ENCODE measurements at places on chromosomes 16 and 17. TPM values are rescaled to one million over a fixed set of nuclear protein-coding genes. Genes with fewer than 3 reads are reported as not detected.

The ODF4 gene
- total RNA-seq, result not detected

DNA sequence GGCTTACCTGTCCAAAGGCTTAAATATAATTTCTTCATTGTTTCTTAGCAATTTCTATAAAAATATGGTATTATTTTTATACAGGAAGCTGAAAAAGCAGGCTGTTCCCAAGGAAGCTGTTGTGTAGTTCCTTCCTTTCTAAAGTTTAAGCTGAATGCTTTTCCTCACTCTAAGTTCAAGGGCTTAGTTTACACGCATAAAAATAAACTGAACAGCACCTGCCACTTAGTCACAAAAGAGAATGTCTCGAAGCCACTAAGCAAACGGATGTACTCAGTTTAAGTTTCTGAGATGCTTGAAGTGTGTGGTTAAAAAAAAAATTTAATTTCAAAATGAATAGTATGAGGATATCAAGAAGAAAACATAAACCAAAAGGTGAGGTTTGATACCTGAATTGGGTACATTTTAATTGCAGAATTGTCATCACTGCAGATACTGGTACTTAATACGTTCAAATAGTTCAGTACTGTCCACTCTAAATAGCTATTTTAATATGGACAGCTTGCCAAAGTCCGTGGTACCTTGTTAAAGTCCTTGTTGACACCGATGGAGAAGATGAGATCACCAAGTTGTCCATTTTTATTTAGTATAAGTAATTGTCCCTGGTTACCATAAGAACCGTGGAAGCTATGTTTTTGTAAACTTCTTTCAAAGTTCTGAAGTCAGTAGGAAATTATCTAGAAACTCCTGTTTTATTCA, 38.1 kb downstream of the MRTFB start:
- no peak for DNase-seq

The NPIPA8 gene
- total RNA-seq, result 1.2 TPM

DNA sequence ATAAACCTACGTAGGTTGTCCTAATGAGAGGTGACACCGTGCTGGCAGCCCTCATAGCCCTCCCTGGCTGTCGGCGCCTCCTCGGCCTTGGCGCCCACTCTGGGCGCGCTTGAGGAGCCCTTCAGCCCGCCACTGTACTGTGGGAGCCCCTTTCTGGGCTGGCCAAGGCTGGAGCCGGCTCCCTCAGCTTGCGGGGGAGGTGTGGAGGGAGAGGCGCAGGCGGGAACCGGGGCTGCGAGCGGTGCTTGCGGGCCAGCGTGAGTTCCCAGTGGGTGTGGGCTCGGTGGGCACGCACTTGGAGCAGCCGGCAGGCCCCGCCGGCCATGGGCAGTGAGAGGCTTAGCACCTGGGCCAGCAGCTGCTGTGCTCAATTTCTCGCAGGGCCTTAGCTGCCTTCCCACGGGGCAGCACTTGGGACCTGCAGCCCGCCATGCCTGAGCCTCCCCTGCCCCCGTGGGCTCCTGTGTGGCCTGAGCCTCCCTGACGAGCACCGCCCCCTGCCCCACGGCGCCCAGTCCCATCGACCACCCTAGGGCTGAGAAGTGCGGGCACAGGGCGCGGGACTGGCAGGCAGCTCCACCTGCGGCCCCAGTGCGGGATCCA, 40.1 kb upstream of the AMZ2 start:
- DNase-seq, result no peak

The FN3KRP gene
- total RNA-seq, result 34.4 TPM

The FOXC2 gene
- 0.11 TPM for total RNA-seq

DNA sequence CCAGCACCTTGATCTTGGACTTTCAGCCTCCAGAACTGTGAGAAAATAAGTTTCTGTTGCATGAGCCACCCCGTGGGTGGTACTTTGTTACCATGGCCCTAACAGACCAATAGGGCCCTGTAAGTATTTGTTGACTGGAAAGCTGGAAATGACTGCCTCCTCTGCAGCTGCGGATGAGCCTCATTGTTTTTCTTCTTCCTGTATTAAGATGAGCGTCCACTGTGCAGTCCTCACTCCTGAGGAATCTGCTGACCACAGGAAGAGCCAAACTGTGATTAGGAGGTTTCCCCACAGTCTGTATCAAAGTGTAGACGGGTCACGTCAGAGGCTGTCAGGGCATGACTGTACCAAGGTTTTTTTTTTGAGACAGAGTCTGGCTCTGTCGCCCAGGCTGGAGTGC, 12.2 kb upstream of the AKTIP start:
- no peak for DNase-seq

DNA sequence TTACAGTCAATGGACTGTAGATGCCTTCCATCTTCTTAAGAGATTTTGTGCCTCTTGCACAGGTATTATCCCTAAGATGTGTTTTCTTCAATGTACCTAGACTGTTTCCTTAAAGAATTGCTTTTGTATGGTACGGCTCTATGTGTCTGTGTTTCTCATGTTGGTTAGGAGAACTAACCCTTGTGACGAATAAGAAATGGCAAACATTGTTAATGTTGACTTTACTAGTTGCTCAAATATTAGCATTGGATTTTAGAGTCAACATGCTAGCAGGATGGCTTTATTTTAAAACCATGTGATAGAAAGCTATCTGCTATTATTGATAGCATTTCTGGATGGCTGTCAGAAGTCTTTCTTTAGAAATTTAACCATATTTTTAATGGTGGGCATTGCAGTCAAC, 34.5 kb downstream of the WWOX start:
- no peak for DNase-seq

The ANKRD11 gene
- 129 TPM for total RNA-seq

- no peak for DNase-seq
Measured at GRCh38 chr17:64174686-64175456, 44.9 kb upstream of the ERN1 start.

- no peak for DNase-seq
Measured at GRCh38 chr16:58042886-58043515, 17.4 kb downstream of the MMP15 start.

The ZFP3 gene
- total RNA-seq, result 6.2 TPM

- DNase-seq, result peak; percentile 53
Measured at GRCh38 chr16:19136549-19137196, 22.9 kb downstream of the ITPRIPL2 start.

The LDHD gene
- total RNA-seq, result 31.4 TPM

DNA sequence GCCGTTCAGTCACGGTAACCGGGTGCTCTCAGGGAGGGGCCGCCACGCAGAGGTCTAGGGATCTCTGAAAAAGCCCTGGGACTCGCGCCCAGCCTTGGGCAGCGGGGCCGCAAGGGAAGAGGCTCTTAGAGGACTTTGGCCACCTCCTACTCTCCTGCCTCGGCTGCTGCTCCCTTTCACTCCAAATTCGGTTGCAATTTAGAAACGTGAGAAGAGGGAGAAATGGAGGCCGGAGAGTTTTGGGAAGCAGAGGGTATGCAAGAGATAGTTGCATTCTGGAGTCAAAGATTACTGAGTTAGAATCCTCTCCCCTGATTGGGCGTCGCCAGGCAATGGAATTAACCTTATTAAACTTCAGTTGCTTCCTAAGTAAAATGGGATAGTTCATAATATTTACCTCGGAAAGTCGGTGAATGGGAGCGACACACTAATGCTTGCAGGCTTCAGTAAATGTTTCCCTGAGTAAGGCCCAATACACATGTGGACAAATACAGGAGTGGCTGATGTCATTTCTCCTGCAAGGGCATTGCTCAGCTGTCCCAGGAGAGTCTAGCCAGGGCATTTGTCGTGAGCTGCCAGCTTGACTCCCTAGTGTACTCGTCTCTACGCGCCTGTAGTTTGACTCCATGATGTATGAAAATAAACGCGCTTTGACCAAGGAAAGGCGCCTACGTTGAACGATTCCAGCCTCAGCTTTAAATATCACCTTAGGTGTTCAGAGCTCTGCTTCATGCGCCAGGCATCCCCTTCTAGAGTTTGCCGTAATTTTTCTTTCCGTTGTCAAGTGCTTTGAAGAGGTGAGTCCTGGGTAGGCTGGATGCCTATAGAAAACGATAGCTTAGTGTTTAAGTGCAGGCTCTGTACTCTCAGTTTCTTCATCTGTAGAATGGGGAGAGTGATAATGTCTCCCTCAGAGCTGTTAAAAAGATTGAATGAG, 667 bp downstream of the OGFOD1 start:
- peak; percentile 34 for DNase-seq

GRCh38 chr16:18789515-18789849, 652 bp downstream of the RPS15A start:
- DNase-seq, result no peak

GRCh38 chr17:15913826-15914225, 31.1 kb upstream of the ADORA2B start:
- DNase-seq, result no peak

DNA sequence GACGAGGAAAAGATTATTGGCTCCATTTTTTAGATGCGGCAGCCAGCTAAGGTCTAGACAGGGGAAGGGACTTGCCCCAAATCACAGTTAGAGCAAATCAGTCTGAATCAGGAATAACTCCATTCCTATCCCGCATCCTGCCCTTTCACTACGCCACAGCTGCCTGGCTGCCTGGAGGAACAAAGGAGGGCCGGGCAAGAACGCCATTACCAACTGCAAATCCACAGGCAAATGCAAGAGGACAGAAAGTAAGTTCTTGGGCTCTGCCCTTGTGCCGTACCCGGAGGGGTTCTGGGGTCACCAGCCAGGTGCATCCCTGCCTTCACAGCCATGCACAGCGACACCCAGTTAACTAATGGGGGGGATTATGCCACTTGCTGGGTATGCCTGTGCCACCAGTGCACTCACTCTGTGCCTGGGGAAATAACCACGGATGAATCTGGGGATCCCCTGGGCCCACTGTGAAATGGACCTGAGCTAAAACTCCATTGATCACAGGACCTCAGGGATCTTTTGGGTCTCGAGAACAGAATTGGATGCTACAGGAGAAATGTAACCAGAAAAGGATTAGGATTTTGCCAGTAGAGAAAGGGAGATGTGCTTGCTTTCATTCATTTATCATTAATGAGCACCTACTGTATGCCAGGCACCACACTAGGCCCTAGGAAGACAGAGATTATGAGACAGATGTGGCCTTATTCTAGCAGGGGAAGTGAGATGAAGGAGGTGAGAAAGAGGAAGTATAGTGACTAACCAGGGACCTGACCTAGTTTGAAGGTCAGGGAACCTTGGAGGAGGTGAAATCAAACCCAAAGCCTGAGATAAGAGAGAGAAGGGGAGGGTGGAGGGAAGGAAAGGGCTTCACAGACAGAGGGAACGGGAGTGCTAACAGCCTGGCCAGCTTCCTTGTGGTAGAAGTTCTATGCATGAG, 17.7 kb downstream of the BCL7C start:
- peak; percentile 38 for DNase-seq

DNA sequence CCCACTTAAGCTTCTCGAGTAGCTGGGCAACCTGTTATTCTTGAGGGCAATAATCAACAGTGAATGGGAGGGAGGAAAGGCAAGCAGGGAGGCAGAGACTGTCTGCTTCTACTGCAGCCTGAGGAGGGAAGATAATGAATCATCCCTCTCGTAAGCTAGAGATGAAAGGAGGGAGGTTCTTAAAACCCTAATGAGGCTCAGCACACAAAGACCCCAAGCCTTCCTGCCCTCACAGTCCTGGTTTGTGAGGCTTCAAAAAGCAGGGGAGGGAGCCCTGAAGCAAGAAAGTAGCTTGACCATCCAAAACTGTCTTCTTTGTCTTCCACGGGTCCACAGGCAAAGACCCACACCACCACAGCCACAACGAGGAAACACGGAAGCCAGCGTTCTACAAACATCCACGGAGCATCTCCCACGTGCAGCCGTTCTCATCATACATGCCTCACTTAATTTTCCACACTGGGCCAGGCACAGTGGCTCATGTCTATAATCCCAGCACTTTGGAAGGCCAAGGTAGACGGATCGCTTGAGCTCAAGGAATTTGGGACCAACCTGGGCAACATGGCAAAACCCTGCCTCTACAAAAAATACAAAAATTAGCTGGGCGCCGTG, 1.8 kb downstream of the PIK3R5 start:
- DNase-seq, result no peak

DNA sequence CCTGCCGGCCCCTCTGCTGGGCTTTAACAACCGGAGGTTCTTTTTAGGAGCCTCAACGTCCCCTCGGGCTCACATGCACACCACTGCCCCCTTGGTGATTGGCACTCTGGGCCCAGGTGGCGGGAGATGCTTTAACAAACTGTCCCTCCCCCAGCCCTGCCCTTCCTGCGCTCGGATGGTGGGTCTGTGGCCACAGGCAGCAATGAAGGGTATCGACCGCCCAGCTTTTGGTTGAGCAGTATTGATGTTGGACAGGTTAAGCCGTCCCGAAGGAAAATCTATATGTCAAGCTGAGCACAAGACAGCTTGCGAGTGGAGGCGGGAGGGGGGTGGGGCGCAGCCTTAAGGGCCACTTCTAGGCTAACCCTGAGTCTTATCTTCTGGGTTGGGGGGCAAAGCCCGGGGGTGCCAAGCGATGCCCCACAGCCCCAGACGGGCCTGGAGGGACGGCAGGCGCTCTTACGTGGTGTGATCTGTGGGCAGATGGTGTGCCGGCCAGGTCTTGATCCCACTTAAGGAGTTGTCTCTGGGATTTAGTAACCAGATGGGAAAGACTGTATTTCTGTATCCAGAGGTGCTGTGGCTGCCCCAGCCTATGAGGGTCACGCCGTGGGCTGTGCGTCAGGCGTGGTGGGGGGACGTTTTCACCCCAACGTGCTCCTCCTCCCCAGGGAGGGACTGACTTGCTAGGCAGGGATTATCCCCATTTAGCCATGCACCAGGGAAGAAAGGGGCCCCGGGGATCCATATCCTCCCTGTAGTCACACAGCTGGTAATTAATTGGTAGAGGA, 6.2 kb downstream of the GSE1 start:
- DNase-seq, result no peak

- DNase-seq, result no peak
Measured at GRCh38 chr17:69265873-69266272, 37.2 kb upstream of the ABCA10 start.

The MMP28 gene
- total RNA-seq, result 62.5 TPM

The ACSM2B gene
- total RNA-seq, result 0.22 TPM

DNA sequence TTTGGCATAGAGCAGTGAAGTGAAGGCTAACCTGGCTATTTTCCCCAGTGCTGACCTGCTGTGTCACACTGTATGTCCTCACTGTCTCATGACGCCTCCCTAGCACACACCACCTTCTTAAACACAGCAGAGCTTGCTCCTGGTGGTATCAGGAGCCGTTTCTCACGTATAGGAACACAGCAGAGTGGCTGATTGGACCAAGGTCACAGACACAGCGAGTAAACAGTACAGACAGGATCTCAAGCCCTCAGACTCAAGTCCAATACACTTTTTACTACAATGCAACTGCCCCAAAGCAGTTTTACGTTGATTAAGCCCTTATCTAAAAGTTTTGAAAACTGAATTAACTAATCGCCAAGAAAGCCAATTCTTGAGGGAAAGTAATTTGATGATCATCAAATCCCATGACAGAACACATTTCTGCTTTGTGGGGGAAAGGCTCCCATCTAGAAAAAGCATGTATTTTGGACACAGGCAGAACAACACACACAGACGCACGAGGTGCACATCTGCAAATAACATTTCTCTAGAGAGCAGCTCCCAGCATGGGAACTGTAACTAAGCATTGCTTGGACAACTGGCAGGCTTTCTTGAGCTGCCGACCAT, 15.2 kb downstream of the ARHGAP17 start:
- no peak for DNase-seq

The PABPN1L gene
- total RNA-seq, result not detected

GRCh38 chr17:70073799-70074198, 1.2 kb upstream of the KCNJ16 start:
- DNase-seq, result no peak

GRCh38 chr17:15392326-15392741, 50.9 kb upstream of the TEKT3 start:
- no peak for DNase-seq

All from colonic mucosa (tissue), 4 donors.